Stimulated activated CD8-positive, alpha-beta memory T cell treated with anti-CD3 and anti-CD28 coated beads, Interleukin-7, amount 100 ng/mL, for 4 hours (primary cell): ENCODE measurements at places on chromosomes 13 and 19.
A peak's percentile ranks its signal among the peaks of the same experiment; 100 is the strongest.

- no peak for DNase-seq
Observed at GRCh38 chr19:18041054-18041453, 33.1 kb downstream of the ARRDC2 start.

GRCh38 chr13:95494082-95494681 lies 58.3 kb upstream of the CLDN10 start:
- DNase-seq: no peak

DNA sequence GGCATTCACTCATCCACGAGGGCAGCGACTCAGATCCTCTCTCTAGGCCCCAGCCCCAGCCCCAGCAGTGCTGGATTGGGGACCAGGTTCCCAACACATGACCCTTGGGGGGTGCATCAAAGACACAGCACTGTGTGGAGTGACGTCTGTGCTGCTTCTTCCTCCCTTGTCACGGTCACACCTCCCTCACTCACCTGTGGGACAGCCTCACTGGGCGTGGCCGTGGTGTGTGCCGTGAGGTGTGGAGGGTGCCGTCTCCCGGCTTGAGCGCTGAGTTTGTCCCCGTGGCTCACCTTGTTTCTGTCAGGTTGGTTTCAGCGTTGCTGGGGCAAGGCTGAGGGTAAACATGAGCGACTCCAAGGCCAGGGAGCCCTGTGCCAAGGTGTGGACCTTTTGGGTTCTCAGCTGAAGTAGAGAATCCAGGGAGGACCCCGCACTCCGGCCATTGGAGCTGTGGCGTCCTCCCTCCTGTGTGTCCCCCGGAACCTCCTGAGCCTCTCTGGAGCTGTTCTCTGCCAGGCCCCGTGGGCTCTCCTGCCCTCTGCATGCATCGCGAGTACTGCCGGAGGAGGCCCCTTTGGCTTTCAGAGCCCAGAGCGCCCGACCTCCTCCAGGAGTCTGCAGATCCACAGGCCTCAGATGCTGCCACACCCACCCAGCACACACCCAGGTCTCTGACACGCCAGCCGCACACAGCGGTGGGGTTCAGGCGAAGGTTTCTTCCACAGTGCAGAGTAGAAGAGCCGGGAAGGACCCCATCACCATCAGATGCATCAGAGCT lies 33.6 kb downstream of the CSNK1G2 start:
- DNase-seq: no peak

GRCh38 chr19:38224014-38224862 lies at the start of gene DPF1:
TSS of gene DPF1 (minus strand) at chr19:38224222. CDS start at chr19:38224142, 80 bp downstream.
- peak; percentile 49 for DNase-seq

DNA sequence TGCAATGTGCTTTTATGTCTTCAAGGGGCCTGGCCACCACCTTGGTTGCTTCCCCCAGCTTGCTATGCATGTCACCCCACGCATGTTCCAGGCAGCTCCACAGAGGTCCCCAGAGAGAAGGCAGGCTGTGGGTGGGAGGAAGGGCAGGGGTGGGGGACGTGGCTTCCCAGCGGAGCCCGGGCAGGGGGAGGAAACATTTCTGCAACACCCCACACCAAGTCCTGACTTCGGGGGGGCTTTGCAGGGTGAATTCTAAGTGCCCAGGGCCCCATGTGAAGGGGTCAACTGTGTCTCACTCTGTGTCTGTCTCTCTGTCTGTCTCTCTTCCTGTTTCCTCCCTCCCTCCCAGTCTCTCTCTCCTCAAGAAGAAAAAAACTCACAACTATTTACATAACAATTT lies 39.6 kb downstream of the LTBP4 start:
- DNase-seq: no peak

DNA sequence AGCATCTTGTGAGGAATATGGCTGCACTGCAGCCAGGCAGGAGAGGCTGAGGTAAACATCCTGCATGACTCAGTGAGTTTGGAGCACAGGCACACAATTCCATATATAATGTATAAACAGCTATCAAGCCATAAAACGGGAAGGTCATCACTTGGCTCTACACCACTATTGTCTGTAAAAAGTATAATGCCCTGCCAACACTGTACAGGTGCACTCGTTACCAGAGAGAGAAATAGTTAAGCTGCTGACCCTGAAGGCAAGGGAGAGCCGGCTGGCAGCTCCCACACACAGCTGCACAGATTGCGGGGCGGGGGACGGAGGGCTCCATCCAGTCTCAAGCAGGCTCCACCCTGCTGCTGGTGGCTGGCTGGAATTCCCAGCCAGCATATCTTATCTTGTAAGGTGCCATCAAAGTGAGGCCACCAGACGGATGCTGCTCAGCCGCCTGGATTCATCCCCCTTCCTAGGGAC lies 668.1 kb downstream of the SLITRK5 start:
- no peak for DNase-seq

DNA sequence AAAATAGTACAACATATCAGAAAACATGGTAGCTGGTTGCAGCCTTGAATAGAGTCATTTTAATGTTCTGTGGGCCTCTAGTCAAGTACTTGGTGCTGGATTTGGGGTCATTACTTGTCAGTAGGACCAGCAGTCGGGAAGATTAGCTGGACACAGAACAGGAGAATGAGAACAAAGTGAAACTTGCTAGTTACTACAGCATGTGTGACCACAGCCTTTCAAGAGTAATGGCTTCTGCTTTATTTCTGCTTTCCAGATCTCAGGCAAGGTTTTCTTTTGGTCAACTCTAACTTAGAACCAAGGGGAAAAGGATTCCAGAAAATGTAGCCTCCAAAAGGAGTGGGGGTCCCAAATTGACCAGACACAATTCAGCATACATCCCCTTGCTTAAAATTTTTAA lies 17.1 kb upstream of the VWA8 start:
- no peak for DNase-seq

DNA sequence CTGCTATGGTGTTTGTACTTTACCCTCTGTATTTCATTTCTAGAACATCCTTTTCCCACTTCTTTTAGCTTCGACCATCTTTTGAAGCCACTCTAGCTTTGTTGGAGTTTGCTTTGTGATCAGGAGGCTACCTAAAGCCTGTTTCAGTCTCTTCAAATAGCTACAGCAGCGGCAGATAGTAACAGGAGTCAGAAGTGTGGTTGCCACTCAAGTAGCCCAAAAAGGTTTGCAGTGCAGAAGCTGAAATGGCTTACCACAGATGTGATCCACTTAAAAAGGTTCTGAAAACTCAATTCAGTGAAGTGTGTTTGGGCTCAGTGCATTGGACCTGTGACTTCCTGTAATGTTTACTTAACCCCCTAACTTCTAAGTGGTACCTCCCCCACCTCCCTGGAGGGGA lies 26.2 kb downstream of the WASF3 start:
- no peak for DNase-seq

DNA sequence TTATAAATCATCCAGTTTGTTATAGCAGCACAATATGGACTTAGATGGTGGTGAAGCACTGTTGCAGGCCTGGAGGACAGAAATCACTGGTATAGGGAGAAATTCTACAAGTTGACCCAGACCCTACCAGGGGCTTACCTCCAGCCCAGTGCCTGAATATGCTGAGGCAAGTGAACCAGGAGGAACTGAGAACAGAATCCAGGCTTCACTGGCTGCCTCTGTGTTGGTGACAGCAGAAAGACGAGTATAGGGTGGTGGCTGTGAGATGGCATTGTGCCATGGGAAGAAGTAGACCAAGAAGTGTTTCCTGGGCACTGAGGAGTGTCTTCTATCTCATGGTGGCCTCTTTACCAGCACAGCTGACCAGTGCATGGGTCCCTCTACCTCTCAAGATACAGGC lies 15.9 kb upstream of the EID2 start:
- no peak for DNase-seq

DNA sequence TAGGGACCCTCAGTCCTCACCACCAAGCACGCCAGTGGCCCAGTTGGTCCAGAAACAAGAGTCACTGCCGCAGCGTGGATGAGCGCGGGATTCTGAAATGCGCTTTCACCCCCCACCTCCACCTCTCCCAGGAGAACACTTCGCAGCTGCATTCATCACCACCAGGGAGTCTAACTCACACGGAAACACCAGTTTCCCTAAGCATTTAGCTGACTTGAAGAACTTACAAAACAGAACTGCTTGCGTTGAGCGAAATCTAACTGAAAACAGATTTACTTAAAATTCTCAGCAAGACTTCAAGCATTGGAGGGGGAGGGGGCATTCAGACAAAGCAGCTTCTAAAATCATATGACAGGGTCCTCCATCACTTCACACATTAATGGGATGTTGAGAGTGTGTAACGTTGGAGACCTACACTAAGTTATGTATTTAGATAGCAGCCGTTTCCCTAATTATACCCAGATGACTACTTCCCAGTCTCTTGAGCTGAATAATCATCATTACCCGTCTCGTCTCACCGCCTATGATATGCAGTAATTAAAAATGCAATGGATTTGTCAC lies 258.2 kb upstream of the IRS2 start:
- no peak for DNase-seq

GRCh38 chr19:4807188-4807587 lies 15.7 kb downstream of the FEM1A start:
- no peak for DNase-seq

- DNase-seq: no peak
Observed at GRCh38 chr13:101120007-101120406, 296.3 kb downstream of the NALCN start.

GRCh38 chr19:38425222-38425809 lies 703 bp downstream of the RASGRP4 start:
- no peak for DNase-seq

DNA sequence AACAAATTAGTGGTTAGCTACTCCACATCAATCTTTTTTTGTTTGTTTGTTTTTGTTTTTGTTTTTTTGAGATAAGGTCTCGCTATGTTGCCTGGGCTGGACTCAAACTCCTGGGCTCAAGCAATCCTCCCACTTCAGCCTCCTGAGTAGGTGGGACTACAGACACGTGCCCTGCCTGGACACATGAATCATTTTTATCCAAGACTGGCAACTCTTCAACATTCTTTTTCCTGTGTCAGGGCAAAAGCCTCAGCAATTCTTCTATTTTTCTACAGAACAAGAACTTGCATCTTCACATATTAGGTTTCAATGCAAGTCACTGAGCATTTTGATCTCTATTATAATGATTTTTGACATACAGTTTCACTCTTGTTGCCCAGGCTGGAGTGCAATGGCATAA lies 76.8 kb upstream of the LRCH1 start:
- DNase-seq: no peak

DNA sequence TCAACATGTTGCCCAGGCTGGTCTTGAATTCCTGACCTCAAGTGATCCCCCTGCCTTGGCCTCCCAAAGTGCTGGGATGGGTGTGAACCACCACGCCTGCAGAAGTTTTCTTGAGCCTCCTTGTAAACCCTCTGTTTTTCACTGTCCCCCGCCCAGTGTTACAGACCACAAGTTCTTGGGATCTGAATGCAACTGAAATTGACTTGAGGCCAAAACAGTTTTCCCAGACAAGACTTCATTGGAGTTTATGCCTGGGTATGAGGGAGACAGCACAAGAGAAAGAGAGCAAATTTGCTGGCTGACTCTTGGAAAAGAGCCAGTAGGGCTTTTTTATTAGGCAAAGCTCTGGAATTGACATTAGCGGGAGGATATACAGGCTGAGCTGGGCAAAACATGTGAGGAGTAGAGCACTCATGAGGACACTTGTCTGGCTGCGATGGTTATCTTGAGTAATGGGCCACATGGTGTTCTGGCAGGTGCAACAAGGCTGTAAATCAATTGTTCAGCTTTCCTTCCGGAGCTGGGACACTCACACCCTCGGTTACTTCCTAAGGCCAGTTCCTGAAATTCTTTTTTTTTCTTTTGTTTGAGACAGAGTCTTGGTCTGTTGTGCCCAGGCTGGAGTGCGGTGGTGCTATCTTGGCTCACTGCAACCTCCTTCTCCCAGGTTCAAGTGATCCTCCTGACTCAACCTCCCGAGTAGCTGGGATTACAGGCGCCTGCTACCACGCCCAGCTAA lies 12.7 kb upstream of the HNRNPL start:
- no peak for DNase-seq

DNA sequence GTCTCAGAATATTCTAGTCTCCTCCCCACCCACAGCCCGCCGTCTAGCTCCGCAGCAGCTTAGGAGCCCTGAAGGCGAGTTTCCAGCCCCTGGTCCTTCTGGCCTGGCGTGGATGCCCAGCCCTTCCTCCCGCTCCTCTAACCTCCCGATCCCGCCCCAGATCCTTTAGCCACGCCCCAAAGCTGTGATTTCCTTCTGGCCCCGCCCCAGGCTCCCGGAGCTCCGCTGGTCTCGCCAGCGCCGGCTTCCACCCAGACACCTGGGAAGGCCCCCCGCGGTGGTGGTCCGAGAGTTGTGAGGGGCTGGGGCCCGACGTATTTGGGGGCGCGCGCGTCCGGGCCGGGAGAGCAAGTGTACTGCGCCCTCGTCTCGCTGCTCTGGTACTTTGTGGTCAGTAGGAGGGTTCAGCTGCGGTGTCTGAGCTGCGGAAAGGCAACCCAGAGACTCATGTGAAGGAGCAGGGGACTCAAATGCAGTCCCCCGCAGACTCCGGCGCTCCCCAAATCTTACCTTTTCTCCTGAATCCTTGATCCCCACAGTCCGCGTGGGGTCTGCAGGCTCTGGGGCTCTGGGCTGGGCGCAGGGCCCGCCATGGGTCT lies at the start of gene CGB7:
TSS of gene CGB7 (minus strand) at position 114 of the 599 bp plus-strand sequence. CDS start 2,374 bp downstream, outside the sequence.
- DNase-seq: no peak

DNA sequence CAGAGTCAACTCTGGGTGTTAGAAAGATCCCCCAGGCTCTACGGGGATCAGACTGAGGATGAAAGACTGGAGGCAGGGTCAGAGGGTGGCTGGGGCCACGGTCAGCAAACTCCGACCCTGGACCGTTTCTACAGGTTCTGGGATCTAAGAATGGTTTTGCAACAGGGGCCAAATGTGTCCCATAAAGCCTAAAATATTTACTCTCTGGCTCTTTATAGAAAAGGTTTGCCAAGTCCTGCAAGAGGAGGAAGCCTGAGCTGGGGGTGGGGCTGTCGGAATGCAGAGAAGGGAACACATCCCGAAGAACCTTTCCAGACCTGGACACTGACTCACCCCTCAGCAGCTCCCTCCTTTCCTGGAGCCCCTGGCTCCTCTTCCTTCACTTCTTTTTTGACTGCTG lies 20.7 kb downstream of the LIG1 start:
- no peak for DNase-seq

GRCh38 chr13:31495336-31495735 lies 244.0 kb upstream of the RXFP2 start:
- DNase-seq: no peak

- DNase-seq: no peak
Observed at GRCh38 chr19:8221161-8221560, 12.0 kb downstream of the CERS4 start.

DNA sequence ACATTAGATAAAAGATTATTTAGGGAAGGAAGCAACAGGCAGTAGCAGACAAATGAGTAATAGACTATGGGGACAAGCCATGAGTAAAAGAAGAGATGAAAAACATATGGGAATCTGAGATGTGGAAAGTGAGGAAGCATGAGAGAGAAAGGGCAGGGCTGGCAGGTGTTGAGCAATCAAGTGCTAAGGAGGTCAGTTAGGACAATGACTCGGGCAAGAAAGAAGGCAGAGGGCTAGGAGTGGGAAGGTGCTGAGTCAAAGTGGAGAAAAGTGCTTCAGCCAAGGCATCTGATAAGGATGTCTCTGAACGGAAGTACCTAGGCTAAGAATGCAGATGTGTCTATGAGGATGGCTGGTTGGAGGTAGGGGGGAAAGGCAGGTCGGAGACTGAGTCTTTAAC lies 291.9 kb upstream of the HTR2A start:
- no peak for DNase-seq

GRCh38 chr13:93502987-93503615 lies 276.5 kb downstream of the GPC6 start:
- no peak for DNase-seq

- DNase-seq: no peak
Observed at GRCh38 chr19:34997071-34997617, 3.0 kb upstream of the GRAMD1A start.

- DNase-seq: no peak
Observed at GRCh38 chr19:49613374-49613773, 22.4 kb downstream of the PRR12 start.

- DNase-seq: no peak
Observed at GRCh38 chr13:40352802-40353562, 313.5 kb downstream of the FOXO1 start.
